ENCODE measurements at places on chromosomes 5 and 9.
A peak's percentile ranks its signal among the peaks of the same experiment; 100 is the strongest.

- peaks cover 4% of the 10 kb centered on the region for H3K36me3 ChIP-seq
- H3K4me1 ChIP-seq, result peaks cover 32% of the 10 kb centered on the region
- peak overlapping the region; percentile 36 for H3K4me3 ChIP-seq
- H3K27me3 ChIP-seq, result no peaks in the 10 kb centered on the region
- peak; percentile 33 for DNase-seq
These were observed 1.3 kb downstream of the ARAP3 start for GRCh38 chr5:141680751-141681201.

GRCh38 chr5:147479444-147479843 lies 30.4 kb downstream of the DPYSL3 start:
- no peak for DNase-seq
- H3K27me3 ChIP-seq, result no peaks in the 10 kb centered on the region
- no peak overlapping the region for H3K4me3 ChIP-seq
- H3K27ac ChIP-seq, result no peak overlapping the region
- no peaks in the 10 kb centered on the region for H3K36me3 ChIP-seq

DNA sequence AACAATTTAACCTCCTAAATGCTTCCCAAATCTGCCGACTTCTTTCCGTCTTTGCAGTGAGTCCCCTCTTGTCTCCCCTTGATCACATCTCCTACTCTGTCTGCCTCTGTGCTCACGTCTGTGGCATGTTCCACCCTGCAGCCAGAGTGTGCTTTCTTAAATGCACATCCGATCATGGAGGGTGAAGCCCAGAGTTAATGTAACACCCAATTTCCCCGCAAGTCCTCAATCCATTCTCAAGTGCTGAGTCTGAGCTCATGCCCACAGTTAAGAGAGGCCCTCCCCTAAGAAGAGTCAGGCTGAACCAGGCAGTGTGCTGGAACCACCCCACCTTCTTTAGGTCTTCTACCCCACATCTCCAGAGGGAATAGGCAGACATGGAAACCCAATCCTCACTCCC lies 164.8 kb downstream of the EPB41L4A start:
- no peaks in the 10 kb centered on the region for H3K4me1 ChIP-seq
- H3K27me3 ChIP-seq, result no peaks in the 10 kb centered on the region
- no peak overlapping the region for H3K27ac ChIP-seq
- H3K36me3 ChIP-seq, result no peaks in the 10 kb centered on the region
- DNase-seq, result no peak

GRCh38 chr9:16426716-16427115 lies 443.8 kb downstream of the BNC2 start:
- no peaks in the 10 kb centered on the region for H3K27me3 ChIP-seq
- H3K4me1 ChIP-seq, result no peaks in the 10 kb centered on the region
- H3K27ac ChIP-seq, result no peak overlapping the region
- H3K36me3 ChIP-seq, result no peaks in the 10 kb centered on the region
- H3K4me3 ChIP-seq, result no peak overlapping the region

DNA sequence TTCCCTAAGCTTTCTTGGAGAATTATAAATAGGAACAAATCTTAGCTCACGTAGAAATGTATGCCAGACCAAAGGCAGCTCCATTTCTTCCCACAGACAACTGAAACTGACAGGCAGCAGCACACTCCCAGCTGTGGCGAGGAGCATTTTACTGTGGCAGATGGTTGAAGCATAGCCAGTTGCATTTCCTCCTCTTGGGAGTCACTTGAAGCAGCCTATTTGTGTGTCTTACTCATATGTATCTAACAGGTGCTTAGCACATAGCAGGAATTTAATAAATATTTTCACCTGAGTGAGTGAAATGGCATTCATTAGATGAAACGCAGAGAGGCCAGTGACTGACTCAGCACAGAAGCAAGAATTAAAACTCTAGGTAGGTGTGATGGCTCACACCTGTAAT lies 12.3 kb upstream of the MTMR12 start:
- H3K4me1 ChIP-seq, result no peaks in the 10 kb centered on the region
- no peak overlapping the region for H3K27ac ChIP-seq
- no peaks in the 10 kb centered on the region for H3K36me3 ChIP-seq

DNA sequence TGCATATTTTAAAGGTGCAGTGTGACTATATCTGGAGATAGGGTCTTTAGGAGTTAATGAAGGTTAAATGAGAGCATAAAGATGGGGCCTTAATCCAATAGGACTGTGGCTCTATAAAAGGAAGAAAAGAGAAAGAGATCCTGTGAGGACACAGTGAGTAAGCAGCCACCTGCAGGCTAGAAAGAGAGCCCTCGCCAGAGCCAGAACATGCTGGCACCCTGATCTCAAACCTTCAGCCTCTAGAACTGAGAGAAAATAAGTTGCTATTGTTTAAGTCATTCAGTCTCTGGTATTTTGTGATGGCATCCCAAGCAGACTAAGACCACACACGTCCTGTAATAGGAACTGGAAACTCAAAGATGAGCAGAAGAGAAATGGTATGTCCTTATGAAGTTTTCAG lies 41.0 kb downstream of the RNF180 start:
- no peaks in the 10 kb centered on the region for H3K36me3 ChIP-seq
- DNase-seq, result no peak
- no peak overlapping the region for H3K27ac ChIP-seq
- no peaks in the 10 kb centered on the region for H3K4me1 ChIP-seq

GRCh38 chr9:90555351-90556057 lies 87.1 kb downstream of the DIRAS2 start:
- no peaks in the 10 kb centered on the region for H3K27me3 ChIP-seq
- no peaks in the 10 kb centered on the region for H3K36me3 ChIP-seq
- no peaks in the 10 kb centered on the region for H3K4me1 ChIP-seq
- no peak for DNase-seq

DNA sequence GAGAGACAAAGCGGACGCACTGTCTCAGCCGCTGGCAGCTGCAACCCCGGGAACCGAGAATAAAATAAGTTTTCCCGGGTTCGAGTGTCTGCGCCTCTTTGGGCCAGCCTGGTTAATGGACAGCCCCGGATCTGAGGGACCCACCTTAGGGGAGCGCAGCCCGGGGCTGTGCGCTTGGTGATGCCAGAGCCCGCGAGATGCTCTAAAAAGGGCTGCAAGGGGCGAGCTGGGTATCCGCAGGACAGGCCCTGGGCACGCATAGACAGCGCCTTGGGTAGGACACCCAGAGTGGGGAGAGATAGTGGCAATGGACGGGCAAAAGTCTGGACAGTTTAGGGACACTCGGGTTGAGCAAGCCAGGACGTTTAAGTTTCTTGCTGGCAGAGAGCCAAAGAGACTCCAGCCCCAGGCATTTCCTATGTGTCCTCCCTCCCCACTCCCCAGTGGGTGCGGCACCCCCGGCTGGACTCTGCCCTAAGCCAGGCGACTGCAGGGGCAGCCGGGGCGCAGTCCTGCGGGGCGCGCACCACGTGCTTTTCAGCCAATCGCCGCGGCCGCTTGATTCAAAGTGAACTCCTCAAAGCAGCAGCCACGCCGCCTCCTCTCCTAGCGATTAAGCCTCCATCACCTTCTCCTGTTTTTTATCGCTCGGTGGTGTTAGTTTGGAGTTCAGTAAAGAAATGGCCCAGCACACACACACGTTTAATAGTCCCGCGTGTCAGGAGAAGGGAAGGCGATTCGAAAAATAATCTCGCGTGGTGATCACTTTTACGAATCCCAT lies 616 bp upstream of the ENC1 start:
- peak overlapping the region; percentile 36 for H3K4me3 ChIP-seq
- H3K27me3 ChIP-seq, result peaks cover 15% of the 10 kb centered on the region
- DNase-seq, result peak; percentile 28
- no peak overlapping the region for H3K27ac ChIP-seq
- peaks cover 9% of the 10 kb centered on the region for H3K4me1 ChIP-seq

- peaks cover 27% of the 10 kb centered on the region for H3K27me3 ChIP-seq
- H3K36me3 ChIP-seq, result no peaks in the 10 kb centered on the region
- no peak for DNase-seq
- H3K4me3 ChIP-seq, result no peak overlapping the region
- H3K27ac ChIP-seq, result no peak overlapping the region
These were observed 36.7 kb upstream of the SLC36A2 start for GRCh38 chr5:151384106-151384505.

DNA sequence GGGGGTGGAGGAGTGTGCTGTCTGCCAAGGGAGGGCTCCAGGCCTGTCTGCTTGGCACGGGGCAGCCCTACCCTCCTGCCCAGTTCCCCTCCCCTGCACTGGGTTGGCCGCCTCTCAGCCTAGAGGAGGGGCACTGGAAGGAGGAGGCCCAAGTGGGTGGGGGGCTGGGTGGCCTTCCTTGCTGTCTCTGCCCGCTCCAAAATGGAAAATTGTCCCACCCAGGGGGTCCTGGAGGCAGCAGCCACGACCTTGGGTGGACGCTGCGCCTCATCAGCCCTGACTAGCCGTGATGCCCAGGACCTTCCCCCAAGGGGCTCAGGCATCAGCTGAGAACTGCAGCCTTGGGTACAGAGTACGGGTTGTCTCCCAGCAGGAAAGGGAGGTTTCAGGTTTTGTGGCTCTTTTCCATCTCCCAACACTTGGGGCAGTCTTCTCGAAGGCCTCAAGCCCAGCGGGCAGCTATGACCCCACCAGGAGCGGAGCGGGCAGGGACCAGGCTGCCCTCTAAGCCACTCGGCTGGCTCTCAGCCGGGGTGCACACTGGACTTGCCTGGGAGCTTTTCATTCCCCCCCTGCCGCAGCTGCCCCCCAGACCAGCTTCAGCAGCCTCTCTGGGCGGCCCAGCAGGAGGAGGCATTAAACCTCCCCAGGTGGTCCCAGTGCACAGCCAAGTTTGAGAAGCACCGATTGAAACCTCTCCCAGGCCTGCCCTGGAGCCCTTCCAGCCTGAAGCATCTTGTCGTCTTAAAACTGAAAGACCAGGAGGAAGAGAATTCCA lies 20.6 kb downstream of the NTNG2 start:
- peaks cover 15% of the 10 kb centered on the region for H3K4me1 ChIP-seq
- peaks cover 36% of the 10 kb centered on the region for H3K27me3 ChIP-seq
- DNase-seq, result peak; percentile 11
- H3K36me3 ChIP-seq, result no peaks in the 10 kb centered on the region
- no peak overlapping the region for H3K27ac ChIP-seq

DNA sequence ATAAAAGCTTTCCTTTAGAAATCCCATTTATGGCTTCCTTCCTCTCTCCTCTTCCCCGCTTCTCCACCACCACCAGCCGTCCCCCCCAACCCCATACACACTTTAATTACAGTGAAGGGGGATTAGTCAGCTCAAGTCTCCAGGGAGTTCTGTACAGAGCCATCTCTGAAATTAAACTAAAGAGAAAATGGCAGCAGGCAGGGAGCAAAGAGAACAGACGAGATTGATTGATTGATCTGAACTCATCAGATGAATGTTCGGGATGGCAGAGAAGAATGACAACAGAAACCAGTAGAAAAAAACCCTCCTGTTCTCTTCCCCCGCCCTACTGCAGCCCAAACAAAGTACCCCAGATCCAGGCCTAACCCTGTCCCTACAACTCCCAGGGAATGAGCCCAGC lies 241.7 kb upstream of the PANK3 start:
- no peak overlapping the region for H3K4me3 ChIP-seq
- no peak for DNase-seq
- H3K27ac ChIP-seq, result no peak overlapping the region
- peaks cover 50% of the 10 kb centered on the region for H3K27me3 ChIP-seq

DNA sequence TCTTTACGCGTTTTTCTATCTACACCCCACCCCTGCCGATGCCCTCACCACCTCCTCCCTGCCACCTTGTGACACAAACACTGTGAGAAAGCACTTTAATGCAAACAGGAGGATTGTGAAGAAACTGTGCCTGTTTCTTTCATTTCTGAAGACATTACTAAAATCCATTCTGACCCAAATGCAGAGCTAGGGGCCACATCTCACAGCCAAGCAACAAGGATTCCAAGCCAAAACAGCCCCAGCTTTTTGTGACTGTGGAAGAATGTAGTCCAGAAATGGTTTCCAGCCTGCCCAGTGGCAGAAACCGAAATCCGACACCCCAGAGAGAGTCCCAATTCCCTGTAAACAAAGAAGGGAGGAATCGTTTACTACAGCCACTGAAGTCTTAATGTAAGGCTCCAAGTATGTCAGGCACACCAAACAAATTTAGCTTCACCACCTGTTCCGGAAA lies 190.9 kb downstream of the TTC39B start:
- H3K4me1 ChIP-seq, result no peaks in the 10 kb centered on the region
- no peaks in the 10 kb centered on the region for H3K36me3 ChIP-seq
- H3K27me3 ChIP-seq, result no peaks in the 10 kb centered on the region
- no peak for DNase-seq
- no peak overlapping the region for H3K27ac ChIP-seq
- H3K4me3 ChIP-seq, result no peak overlapping the region

DNA sequence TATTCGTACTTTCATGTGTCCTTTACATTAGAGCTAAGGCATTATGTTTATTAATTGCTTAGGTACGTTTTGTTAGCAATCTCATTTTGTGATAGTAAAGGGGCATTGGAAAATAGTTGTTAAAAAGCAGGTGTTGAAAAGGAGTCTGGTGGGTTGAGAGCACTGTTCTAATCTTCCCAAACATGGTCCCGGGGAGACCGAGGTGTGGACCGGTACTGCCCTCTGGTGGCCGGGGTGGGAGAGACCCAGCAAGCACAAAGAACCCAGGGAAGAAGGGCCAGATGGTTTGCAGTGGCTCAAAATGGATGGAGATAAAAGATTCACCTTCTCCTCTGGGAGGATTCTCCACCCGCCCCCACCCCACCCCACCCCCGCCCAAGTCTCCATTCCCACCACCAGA lies 26.1 kb downstream of the IDNK start:
- peaks cover 40% of the 10 kb centered on the region for H3K36me3 ChIP-seq
- H3K27ac ChIP-seq, result no peak overlapping the region
- peaks cover 4% of the 10 kb centered on the region for H3K4me1 ChIP-seq
- peak; percentile 76 for DNase-seq
- H3K4me3 ChIP-seq, result no peak overlapping the region

- no peaks in the 10 kb centered on the region for H3K4me1 ChIP-seq
- H3K36me3 ChIP-seq, result no peaks in the 10 kb centered on the region
- DNase-seq, result no peak
- H3K27ac ChIP-seq, result no peak overlapping the region
- H3K4me3 ChIP-seq, result no peak overlapping the region
These were observed 9.9 kb downstream of the TMEM232 start for GRCh38 chr5:110716247-110717245.

DNA sequence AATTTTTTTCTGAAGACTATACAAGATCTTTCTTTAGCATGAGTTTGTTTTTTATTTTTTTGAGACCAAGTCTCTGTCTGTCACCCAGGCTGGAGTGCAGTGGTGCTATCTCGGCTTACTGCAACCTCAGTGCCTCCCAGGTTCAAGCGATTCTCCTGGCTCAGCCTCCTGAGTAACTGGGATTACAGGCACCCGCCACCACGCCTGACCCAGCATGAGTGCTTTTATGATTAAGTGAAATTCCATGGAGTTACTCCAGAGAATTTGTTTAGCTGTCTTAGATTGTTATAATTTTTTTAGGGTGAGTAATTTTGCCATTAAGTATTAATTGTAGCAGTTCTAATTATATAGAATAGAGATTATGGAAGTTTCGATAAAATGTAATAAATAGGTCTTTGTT lies 14.3 kb downstream of the YTHDC2 start:
- H3K36me3 ChIP-seq, result peaks cover 19% of the 10 kb centered on the region
- no peak for DNase-seq
- no peaks in the 10 kb centered on the region for H3K27me3 ChIP-seq
- H3K4me1 ChIP-seq, result no peaks in the 10 kb centered on the region
